ENCODE measurements at places on chromosomes 2 and 18.
A peak's percentile ranks its signal among the peaks of the same experiment; 100 is the strongest.

- DNase-seq, result no peak
Measured at GRCh38 chr2:71151620-71152019, 21.2 kb downstream of the MPHOSPH10 start.

GRCh38 chr18:74060579-74060978, 87.1 kb downstream of the FBXO15 start:
- DNase-seq, result no peak

- no peak for DNase-seq
Measured at GRCh38 chr2:27705851-27706622, 42.3 kb downstream of the SLC4A1AP start.

DNA sequence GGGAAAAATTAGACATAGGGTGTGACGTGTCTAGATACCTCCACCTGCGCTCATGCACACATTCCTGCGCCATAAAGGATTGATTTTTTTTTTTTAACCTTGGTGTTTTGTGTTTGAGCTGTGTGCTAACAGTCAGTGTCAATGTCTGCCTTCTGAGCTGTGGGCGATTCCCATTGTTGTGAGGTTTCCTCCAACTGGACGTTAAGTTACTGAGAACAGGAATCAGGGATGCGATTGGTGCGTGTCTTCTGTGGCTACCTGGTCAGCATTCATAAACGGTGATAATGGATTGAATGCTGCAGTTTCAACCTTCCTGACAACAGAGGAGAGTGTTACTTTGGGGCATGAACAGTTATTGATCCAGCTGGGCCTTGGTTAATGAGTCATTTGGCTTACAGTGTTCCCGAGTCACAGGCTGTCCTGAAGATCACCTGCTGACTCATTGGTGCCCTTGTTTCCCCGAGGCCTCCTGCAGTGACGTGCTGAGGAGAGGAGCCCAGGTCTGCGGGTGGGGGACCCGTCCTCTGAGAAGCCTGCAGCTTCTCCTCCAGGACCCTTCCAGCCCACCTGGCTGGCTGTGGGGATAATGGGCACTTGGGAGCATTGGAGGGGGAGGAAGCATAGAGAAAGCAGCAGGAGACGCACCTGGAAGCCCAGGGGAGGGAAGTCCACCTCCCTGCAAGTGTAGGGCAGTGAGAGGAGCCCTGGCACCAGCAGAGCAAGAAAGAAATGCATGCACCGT, 25.8 kb upstream of the CABYR start:
- DNase-seq, result no peak

DNA sequence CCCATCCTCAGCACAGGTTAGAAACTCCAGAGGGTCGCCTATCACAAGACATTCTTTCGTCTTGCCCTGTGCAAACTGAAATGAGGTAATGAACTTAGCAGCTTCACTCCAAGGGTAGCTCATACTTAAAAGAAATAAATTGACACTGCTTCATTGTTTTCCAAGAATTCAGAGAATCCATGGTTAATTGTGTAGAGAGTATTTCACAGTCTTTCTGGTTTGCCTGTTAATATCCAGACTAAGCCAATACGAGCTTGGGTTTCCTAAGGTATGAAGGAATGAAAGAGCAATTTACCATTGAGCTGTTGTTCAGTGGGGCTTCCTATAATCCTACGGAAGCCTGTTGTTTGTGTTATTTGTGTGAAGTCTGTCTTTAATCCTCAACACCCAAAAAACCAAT, 58.7 kb downstream of the FAM124B start:
- no peak for DNase-seq

- peak; percentile 13 for DNase-seq
Measured at GRCh38 chr2:96233880-96234316, 25.3 kb upstream of the STARD7 start.

DNA sequence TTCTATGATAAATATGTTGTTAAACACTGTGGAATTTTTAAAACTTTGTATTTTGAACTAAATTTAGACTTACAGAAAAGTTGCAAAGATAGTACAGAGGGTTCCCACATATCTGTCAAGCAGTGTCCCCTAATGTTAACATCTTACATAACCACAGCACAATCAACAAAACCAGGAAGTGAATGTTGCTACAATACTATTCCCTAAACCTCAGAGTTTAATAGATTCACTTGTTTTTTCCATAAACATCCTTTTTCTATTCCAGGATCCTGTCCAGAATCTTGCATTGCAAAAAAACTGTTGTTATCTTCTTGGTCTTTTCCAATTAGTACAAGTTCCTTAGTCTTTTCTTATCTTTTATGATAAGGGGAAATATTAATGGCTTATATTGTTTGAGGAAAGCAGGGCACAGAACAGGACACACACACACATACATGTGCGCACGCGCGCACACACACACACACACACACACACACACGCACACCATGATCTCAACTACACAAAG, 251.1 kb upstream of the TRIB2 start:
- no peak for DNase-seq

DNA sequence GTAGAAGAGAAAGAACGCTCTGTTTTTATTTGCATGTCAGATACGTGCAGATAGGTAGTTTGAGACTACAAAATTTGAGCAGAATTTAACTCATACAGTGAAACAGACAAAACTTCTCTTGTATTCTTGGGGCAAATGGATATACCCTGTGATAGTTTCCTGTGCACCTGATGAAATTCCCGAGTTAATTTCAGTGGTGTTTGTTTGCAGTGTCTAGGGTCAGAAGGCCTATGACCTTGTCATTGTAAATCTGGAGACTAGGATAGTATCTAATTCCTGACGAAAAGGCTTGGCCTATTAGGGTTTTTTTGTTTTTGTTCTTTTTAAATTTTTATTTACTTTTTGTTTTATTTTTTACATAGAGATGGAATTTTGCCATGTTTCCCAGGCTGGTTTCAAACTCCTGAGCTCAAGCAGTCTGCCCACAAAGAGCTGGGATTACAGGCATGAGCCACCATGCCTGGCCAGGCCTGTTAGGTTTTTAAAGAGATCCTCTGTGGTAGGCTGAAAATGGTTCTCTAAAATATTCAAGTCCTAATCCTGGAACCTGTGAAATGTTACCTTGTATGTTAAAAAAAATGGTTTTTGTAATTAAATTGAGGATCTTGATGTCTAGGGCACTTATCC, 17.6 kb downstream of the LCLAT1 start:
- no peak for DNase-seq

- no peak for DNase-seq
Measured at GRCh38 chr2:47870641-47871540, 35.4 kb downstream of the FBXO11 start.

DNA sequence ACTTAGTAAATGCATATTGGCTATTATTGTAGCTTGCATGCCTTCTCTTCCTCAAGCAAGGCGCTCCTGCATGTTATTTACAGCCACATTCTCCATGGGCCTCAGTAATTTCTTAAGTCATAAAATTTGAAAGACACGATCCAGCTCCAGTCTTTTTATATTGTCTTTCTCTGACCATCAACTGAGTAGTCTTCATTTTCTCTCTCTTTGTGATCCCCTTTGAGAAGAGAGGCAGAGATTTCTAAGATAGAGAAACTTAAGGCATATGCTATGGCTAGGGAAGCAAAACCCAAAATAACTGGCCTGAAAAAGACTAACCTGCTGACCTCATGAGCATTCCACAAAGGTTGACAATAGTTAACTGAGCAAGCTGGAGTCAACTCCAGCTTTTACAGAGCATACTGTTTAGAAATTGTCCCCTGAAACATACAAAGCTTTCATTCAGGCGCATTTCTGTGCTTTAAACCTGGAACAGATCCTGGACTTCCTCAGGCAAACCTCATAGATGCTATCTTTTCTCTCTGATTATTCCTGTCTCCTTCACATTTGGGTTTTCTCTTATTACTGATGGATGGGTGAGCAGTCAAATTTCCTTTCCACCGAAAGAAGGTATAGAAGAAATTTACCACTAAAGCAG, 4.6 kb downstream of the DPP4 start:
- DNase-seq, result no peak

- DNase-seq, result no peak
Measured at GRCh38 chr2:43745457-43745856, 28.4 kb upstream of the DYNC2LI1 start.

- no peak for DNase-seq
Measured at GRCh38 chr18:29982218-29982617, 1060.3 kb downstream of the DSC3 start.

GRCh38 chr18:62493033-62493862, 29.6 kb upstream of the ZCCHC2 start:
- no peak for DNase-seq

- no peak for DNase-seq
Measured at GRCh38 chr2:169426069-169426663, 53.1 kb upstream of the BBS5 start.

- DNase-seq, result no peak
Measured at GRCh38 chr2:44389895-44390294, 28.1 kb downstream of the CAMKMT start.

DNA sequence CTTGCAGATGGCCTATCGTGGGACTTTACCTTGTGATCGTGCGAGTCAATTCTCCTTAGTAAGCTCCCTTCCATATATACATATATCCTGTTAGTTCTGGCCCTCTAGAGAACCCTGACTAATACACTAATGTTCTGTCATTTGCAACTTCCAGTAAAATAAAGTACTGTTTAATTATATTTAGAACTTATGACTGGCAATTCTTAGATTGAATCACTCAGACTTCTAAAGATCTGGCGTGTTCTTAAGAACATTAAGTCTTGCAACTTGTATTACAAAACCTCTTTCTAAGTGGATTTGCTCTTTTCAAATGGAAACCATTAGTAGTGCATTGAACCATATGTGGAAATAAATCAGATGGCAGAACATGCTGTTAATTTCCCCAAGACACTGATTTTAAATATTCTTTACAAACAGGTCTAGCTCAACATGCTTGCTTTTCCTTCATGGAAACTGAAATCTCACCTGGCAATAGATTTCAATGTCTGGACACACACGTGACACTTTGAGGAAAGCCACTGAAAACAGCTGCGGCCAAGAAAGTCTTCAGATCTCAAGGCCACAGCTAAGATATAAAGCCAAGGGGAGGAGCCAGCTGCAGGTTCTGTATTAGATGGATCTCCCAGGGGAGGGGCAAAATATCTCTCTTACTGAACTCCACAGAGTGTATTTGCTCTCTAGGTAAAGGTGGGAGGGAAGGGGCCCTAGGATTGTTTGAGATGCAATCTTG, 50.6 kb downstream of the PMAIP1 start:
- DNase-seq, result no peak

DNA sequence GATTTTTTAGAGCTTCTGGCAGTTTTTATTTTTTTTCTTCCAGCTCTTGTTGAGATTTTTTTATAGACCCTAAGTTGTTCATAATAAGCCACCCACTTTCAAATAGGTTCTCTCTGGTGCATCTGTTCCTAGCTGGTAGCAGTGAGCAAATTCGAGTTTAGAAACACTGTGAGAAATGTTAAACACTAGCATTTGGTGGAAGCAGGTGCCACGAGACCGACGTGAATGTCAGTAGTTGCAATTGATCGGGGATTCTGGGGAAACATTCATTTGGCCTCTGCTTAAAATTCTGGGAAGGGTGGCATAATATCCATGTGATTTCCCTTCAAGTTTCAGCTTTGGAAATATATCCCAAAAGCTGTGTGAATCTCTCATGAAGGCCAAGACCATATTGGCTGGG, 435.0 kb downstream of the RNF144A start:
- no peak for DNase-seq

DNA sequence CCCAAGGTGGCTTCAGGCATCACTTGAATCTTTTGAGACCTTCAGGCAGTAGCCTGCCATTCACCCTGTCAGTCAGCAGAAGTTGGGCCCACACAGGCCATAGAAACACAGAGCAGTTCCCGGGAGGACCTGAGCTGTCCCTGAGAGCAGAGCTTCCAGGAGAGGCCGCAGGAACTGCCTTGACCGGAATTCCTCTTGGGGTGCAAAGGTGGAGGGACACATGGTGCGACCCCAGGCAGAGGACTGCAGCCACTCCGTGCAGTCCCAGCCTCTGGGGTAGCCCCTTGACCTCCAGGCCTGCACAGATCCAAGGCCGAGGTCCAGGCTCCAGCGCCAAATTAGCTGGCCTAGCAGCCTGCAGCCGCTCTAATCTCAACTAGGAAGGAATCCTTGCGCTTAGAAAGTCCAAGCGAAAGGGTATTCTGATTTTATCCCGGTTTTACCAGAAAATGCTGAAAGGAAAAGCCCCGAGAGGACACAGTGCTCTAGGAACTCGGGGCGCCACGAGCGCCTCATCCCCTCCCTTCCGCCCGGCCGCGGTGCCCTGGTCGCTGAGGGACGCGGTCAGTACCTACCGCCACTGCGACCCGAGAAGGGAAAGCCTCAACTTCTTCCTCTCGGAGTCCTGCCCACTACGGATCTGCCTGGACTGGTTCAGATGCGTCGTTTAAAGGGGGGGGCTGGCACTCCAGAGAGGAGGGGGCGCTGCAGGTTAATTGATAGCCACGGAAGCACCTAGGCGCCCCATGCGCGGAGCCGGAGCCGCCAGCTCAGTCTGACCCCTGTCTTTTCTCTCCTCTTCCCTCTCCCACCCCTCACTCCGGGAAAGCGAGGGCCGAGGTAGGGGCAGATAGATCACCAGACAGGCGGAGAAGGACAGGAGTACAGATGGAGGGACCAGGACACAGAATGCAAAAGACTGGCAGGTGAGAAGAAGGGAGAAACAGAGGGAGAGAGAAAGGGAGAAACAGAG, 5.4 kb downstream of the SIX2 start:
- DNase-seq, result no peak

DNA sequence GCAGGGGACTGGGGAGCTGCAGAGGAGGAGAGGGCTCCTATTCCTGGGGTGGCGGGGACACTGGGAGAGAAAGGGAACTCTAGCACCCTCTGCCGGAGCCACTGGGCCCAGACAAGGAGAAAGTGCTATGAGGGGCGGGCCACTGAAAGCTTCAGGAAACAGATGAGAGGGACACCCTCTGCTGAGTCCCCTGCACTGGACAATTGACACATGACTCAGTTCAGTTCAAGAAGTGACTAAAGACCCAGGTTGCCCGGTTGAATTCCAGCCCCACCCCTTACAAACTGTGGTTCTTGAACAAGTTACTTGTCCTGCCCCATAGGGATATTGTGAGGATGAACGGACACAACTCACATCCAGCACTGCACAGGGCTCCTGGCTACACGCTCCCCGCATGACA, 5.0 kb downstream of the RUFY4 start:
- DNase-seq, result peak; percentile 15

DNA sequence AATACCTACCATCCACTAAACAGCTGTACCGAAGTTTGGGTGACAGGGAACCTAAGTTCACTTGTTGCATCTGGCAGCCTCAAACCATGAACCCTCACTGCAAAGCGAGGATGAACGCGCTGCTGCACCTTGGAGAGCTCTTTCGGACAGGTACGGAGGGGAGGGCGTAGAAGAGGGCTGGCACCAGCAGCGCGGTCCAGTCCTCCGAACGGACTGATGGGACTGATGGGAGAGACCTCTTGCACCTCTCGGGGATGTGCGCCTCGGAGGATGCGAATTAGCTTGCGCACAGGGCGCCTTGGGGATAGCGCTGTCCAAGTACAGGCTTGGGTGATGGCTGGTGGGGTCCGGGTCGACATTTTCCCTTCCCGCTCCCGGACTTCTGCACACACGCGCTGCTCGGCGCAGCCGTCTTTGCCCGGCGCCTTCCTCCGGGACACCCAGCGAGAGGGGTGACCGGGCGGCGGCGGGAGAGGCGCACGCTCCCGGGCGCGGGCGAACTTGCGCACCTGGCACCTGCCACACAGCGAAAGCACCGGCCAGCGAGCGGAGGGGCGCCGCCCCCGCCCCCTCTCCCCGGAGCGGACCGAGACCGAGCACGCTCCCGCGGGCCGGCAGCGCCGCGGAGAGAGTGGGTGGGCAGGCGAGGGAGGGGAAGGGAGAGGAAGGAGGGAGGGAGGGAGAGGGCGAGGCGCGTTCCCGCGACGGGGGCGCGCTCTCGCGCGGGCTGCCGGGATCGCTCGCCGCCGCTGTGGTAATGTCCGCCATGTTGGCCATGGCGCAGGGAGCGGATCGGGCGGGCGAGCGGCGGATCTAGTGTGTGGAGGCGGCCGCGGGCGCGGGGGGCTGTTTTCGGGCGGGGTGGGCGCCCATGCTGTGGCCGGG, at the start of gene EPC2:
TSS of gene EPC2 (plus strand) at position 754 of the 885 bp plus-strand sequence. CDS start 267 bp downstream, outside the sequence.
- DNase-seq, result peak; percentile 88
